Activated naive CD4-positive, alpha-beta T cell treated with anti-CD3 and anti-CD28 coated beads for 36 hours (primary cell): ENCODE measurements at places on chromosomes 16 and 17. TPM values are rescaled to one million over a fixed set of nuclear protein-coding genes. Genes with fewer than 3 reads are reported as not detected.

Gene OR4D2
- total RNA-seq, result not detected

Gene TBC1D3C
- total RNA-seq, result not detected

Gene PARN
- total RNA-seq, result 44.0 TPM

Gene ACLY
- 153 TPM for total RNA-seq

Gene CSH2
- total RNA-seq, result not detected

Gene TBC1D3D
- 0.20 TPM for total RNA-seq

Gene FBXW10
- total RNA-seq, result 0.10 TPM

Gene ZNF213
- total RNA-seq, result 6.5 TPM

Gene LGALS9C
- total RNA-seq, result 0.45 TPM

Gene EIF1
- total RNA-seq, result 1,206 TPM

Gene TSPOAP1
- total RNA-seq, result 20.0 TPM

Gene IKZF3
- 36.1 TPM for total RNA-seq

Gene OR1A1
- not detected for total RNA-seq

Gene EFNB3
- total RNA-seq, result not detected

Gene TNFSF12
- 7.4 TPM for total RNA-seq

Gene MYH13
- total RNA-seq, result not detected

Gene JPH3
- 0.07 TPM for total RNA-seq

Gene CPHXL2
- not detected for total RNA-seq

Gene CAMKK1
- total RNA-seq, result 2.4 TPM

Gene SPIRE2
- total RNA-seq, result 0.44 TPM

Gene NUP85
- total RNA-seq, result 116 TPM

Gene ANKFN1
- total RNA-seq, result not detected

Gene TPSG1
- total RNA-seq, result not detected

Gene FNDC8
- not detected for total RNA-seq

Gene UMOD
- not detected for total RNA-seq

Gene GINS3
- total RNA-seq, result 20.3 TPM

Gene NEUROD2
- not detected for total RNA-seq

Gene HOXB7
- total RNA-seq, result 0.29 TPM

Gene P2RX1
- total RNA-seq, result 0.17 TPM

Gene CACNG3
- not detected for total RNA-seq

Gene C17orf67
- total RNA-seq, result 1.9 TPM

Gene OTOA
- not detected for total RNA-seq

Gene PRSS27
- 2.4 TPM for total RNA-seq

Gene MRPL27
- 58.2 TPM for total RNA-seq

Gene CDH1
- 2.7 TPM for total RNA-seq
